ENCODE measurements at places on chromosomes 16 and 17. TPM values are rescaled to one million over a fixed set of nuclear protein-coding genes. Genes with fewer than 3 reads are reported as not detected.

Gene TBKBP1
- 14.7 TPM for total RNA-seq

Gene CDR2L
- total RNA-seq: 21.8 TPM

DNA sequence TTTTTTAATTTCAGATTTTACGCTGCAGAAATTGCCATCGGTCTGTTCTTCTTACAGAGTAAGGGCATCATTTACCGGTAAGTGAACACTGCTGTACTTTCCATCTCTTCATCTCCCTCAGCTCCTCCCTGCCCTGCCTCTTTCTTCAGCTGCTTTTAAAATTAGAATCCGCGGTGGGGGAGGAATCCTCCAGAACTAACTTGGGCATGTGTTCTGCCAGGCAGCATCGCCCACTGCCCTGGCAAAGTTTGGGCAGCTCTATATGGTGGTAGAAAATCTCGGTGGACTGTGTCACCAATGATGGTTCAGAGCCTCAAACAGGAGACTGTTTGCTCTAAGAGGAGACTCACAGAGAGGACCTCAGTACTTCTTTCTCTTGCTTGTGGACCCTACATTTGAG is 81.6 kb upstream of the CACNG3 start:
- H3K36me3 ChIP-seq: no peaks in the 10 kb centered on the region
- H3K4me3 ChIP-seq: no peak overlapping the region
- DNase-seq: no peak
- no peaks in the 10 kb centered on the region for H3K27me3 ChIP-seq
- H3K4me1 ChIP-seq: no peaks in the 10 kb centered on the region

DNA sequence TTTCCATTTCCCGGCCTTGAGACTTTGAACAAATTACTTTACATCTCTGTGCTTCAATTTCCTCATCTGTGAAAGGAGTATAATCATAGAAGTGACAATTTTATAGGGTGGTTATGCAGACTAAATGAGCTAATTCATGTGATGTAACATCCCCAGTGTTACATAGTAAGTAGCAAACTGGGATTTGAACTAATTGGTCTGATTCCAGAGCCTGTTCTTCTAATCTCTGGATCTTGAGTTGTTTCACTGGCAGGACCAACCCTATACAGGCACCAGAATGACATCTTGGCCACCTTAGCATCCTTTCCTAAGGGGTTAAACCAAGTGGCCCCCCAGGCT is 77.7 kb downstream of the AATF start:
- no peak overlapping the region for H3K4me3 ChIP-seq
- peaks cover 15% of the 10 kb centered on the region for H3K36me3 ChIP-seq
- H3K4me1 ChIP-seq: no peaks in the 10 kb centered on the region
- no peaks in the 10 kb centered on the region for H3K27me3 ChIP-seq
- H3K27ac ChIP-seq: no peak overlapping the region

- H3K4me3 ChIP-seq: no peak overlapping the region
- no peak overlapping the region for H3K27ac ChIP-seq
- H3K27me3 ChIP-seq: peaks cover 54% of the 10 kb centered on the region
- no peak for DNase-seq
- H3K4me1 ChIP-seq: peaks cover 30% of the 10 kb centered on the region
Observed at GRCh38 chr17:50558581-50558940, 2.0 kb upstream of the CACNA1G start.

DNA sequence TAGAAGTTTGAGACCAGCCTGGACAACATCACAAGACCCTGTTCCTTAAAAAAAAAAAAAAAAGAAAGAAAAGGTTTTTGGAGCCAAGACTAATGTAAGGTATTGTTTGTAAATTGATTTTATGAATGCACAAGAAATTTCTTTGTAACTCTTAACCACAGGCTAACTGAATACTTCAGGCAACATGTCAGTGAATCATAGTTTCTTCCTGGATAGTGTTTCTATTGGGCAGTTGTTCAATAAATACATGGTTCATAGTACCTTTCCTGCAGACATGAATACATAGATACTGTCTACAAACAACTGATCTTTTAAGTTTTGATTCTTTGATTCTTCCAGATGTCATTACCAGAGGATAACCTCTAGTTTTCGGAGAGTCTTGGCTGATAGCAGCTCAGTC is 11.6 kb downstream of the DDX42 start:
- no peak overlapping the region for H3K4me3 ChIP-seq
- H3K4me1 ChIP-seq: no peaks in the 10 kb centered on the region
- H3K27ac ChIP-seq: no peak overlapping the region
- no peak for DNase-seq

- peaks cover 33% of the 10 kb centered on the region for H3K4me1 ChIP-seq
- peaks cover 45% of the 10 kb centered on the region for H3K36me3 ChIP-seq
- H3K27ac ChIP-seq: peak overlapping the region; percentile 93
- H3K4me3 ChIP-seq: peak overlapping the region; percentile 99
- DNase-seq: no peak
Observed at GRCh38 chr16:29975811-29976511, 2.3 kb downstream of the TAOK2 start.

DNA sequence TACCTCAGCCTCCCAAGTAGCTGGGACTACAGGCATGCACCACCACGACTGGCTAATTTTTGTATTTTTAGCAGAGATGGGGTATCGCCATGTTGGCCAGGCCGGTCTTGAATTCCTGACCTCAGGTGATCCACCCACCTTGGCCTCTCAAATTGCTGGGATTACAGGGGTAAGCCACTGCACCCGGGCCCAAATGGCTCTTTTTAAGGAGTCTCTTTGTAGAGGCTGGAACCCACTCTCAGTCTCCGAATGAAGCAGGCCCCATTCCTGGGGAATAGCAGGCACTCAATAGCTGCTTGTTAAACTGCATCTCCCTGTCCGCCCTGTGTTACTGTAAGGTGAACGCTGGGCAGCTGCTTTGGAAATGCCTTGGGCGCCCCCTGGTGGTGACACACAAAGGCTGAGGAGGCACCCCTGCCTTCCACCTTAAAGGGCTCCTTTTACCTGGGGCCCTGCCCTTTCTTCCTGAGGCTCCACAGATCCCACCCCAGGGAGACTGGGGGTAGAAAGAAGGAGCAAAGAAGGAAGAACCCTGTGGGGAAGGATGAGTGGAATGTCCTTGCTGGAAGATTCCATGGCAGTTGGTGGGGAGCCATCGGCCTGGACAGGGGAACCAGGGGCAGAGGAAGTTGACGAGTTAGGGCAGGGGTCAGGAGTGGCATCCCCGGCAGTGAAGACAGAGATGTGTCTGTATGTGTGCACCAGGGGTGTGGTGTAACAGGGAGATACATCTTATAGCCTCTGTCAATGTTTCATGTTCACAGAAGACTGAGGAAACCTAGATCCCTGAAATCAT is 6.1 kb upstream of the SP2 start:
- no peak overlapping the region for H3K27ac ChIP-seq
- DNase-seq: peak; percentile 94
- H3K27me3 ChIP-seq: no peaks in the 10 kb centered on the region
- H3K4me3 ChIP-seq: no peak overlapping the region
- peaks cover 7% of the 10 kb centered on the region for H3K4me1 ChIP-seq

GRCh38 chr17:77846531-77847085 is 111.9 kb upstream of the TNRC6C start:
- no peak overlapping the region for H3K4me3 ChIP-seq
- DNase-seq: peak; percentile 61
- no peaks in the 10 kb centered on the region for H3K27me3 ChIP-seq
- H3K27ac ChIP-seq: no peak overlapping the region

DNA sequence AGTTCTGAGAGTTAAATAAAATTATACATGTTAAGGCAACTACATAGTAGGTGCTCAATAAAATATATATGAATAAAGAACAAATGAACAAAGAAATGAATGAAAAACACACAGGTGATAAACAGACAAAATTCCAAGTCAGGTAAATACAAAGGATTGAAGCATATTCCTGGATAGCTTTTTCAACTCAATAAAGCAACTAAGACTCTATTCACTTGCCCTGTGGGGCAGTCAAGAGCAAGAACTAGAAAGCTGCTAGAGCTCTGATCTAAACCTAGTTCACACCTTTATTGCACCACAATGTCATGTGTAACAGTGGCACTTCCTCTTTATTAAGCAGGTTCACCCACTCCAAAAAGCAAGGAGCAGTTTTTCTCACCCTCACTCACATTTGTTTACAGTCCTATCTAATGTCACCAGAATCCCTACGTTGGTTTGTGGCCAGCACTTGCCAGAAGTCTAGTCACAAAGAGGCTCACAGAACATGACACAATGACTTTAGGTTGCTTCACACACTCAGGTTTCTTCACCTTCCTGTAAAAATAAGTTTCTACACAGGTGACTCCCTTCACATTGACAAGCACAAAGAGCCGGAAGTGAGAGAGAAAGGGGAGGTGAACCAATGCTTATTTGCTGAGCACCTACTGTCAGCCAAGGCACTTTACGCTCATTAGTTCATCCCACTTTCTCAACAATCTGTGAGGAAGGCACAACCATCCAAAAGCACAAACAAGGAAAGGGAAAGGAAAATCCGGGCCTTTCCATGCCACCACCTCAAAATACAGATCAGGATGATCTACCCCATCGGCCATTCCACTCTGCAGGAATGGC is 70.8 kb downstream of the XPO6 start:
- H3K27me3 ChIP-seq: no peaks in the 10 kb centered on the region
- no peak for DNase-seq
- H3K4me1 ChIP-seq: peaks cover 9% of the 10 kb centered on the region
- peak overlapping the region; percentile 73 for H3K27ac ChIP-seq
- H3K36me3 ChIP-seq: peaks cover 42% of the 10 kb centered on the region

DNA sequence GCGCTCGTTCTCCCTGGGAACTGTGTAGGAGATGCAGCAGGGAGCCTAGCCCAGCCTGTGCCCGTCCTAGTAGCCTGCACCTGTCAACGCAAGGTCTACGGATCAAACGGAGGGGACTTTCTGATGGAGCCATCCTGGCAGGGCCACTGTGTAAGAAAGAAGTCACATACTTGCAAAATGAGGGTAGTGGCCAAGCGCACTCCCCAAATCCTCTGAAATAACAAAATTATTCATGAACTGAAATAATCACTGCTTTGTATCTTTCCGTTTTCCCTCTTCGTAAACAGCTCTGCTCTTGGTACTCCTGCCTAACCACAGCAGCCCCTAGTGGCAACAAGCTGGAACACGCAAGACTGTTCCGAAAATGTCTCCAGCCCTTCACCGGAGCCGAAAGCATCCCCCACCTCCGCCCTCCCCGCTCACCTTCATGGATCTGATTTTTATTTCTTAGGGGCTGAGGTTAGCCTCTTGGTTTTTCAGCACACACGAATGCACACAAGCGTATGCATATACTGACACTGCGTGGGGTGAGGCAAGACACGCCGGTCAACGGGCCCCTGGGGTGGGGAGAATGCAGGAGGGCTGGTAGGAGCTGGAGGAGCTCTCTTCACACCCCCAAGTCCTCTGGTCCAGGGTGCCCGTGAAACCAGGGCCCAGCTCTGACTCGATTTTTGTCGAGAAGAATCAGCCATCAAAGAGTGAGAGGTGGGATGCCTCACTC is 100.8 kb downstream of the ABCC12 start:
- H3K36me3 ChIP-seq: no peaks in the 10 kb centered on the region
- no peak overlapping the region for H3K4me3 ChIP-seq
- H3K4me1 ChIP-seq: peaks cover 17% of the 10 kb centered on the region
- no peak for DNase-seq
- H3K27me3 ChIP-seq: no peaks in the 10 kb centered on the region

- peaks cover 13% of the 10 kb centered on the region for H3K4me1 ChIP-seq
- H3K4me3 ChIP-seq: no peak overlapping the region
- DNase-seq: no peak
- H3K27me3 ChIP-seq: no peaks in the 10 kb centered on the region
- H3K27ac ChIP-seq: no peak overlapping the region
Observed at GRCh38 chr16:27290562-27290961, 22.0 kb upstream of the NSMCE1 start.

DNA sequence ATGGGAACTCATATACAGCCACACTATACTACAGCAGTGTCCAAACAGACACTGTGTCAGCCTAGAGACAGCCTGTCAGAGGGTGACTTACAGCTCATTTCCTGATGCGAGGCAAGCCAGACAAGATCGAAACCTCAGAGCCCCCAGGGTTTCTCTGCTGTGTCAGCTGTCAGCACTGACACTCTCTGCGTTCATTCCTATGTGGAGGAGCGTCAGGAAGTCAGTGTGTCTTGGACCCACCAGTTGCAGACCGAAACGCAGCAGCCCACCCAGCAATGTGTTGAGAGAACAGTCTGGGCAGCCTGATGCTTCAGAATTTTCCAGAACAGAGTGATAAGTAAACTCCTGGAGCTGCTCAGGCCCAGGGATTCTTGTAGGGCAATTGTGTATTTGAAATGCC is 20.6 kb upstream of the MAPT start:
- H3K36me3 ChIP-seq: no peaks in the 10 kb centered on the region
- no peak overlapping the region for H3K27ac ChIP-seq
- peaks cover 10% of the 10 kb centered on the region for H3K27me3 ChIP-seq
- no peaks in the 10 kb centered on the region for H3K4me1 ChIP-seq
- no peak for DNase-seq
